ENCODE measurements at places on chromosomes 5 and 9.

DNA sequence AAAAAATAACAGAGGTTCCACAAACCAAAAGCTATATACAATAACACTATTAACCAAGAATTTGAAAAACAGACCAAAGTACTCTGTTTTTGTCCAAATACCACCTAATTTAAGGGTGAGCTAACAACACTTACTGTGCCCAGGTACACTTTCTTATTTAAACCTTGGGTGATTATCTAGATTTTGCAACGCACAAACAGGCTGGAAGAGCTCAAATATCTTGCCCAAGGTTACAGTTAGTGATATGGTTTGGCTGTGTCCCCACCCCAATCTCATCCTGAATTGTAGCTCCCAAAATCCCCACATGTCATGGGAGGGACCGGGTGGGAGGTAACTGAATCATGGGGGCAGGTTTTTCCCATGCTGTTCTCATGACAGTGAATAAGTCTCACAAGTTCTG, 58.9 kb downstream of the CDK5RAP2 start:
- peak; percentile 33 for DNase-seq

DNA sequence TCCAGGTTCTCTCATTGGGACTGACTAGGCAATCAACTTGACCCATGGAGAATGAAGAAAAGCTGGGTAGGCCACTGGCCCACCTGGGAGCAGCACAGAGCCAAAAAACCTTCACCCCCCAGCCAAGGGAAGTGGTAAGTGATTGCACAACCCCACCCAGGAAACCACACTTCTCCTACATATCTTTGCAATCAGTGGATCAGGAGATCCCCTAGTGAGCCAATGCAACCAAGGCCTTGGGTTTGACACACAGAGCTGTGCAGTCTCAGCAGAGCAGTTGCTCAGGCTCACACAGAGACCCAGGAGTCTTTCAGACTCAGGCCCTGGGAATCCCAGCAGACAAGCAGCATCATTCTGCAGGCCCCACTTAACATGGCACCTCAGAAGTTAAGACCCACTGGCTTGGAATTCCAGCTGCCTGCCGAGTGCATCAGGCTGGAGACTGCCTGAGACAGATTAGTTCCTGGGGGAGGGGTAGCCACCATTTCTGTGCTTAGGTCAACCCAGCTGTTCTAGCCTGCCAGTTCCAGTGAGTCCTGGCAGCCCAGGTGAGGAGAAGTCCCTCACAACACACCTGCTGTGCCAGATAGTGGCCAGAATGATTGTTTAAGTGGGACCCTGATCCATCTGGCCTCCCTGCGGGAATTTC, 136.4 kb downstream of the SAXO1 start:
- no peak for DNase-seq

- DNase-seq = no peak
Measured at GRCh38 chr9:85225180-85225579, 516.6 kb downstream of the AGTPBP1 start.

- DNase-seq = no peak
Measured at GRCh38 chr9:130833031-130833990, 1.7 kb upstream of the ABL1 start.

DNA sequence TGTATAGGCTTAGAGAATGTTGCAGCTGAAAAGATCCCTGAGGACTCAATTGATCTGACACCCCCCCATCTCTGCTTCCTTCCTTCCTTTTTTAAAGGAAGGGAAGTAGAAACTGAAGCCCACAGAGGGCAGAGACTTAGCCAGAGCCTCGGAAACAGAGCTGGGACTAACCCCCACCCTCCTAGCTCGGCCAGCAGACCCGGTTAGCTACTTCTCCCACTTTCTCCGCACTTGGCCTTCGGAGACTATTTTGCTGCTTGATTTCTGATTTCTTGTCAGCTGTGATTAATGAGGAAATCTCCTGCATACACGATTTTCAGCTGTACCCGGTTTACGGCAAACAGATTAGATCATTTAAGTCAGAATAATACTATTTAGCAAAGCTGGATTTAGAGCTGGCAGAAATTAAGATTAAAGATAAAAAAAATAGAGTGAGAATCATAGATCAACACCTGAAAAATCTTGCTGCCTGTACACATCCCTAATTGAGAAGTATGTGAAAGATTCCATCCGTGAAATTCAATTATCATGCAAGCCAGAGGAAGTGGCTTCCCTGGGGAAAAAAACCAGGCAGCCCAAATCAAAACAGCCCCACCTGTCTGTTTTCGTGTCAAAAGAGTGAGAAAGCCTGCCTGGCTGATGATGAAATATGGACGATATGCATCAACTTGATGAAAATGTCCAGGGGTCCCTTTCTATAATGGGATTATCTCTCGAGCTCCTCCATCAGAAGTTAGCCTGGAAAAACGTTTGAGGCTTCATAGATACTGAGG, 159.5 kb upstream of the SHB start:
- no peak for DNase-seq

- peak; percentile 56 for DNase-seq
Measured at GRCh38 chr5:90843443-90843842, 284.8 kb downstream of the ADGRV1 start.

- DNase-seq = no peak
Measured at GRCh38 chr9:19201899-19202891, 28.3 kb upstream of the DENND4C start.

DNA sequence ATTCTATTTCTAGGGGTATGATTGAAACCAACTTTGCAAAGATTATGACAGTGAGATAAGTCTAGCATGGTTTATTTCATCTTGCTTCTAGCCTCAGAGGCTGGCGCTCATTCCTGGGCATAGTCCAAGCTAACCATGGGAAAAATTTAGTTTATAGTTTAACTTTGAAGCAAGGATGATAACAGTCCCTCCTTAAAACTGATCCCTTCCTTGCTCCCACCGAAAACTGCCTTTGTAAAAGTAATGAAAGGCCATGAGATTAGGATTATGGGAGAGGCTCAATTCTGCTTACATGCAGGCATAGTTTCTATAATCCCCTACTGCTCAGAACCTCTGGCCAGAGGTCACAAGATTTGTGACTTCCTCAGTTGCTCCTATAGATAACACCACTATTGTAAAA, 75.7 kb downstream of the TARS1 start:
- DNase-seq = no peak

GRCh38 chr9:93567271-93567959, 9.0 kb upstream of the PHF2 start:
- DNase-seq = no peak

DNA sequence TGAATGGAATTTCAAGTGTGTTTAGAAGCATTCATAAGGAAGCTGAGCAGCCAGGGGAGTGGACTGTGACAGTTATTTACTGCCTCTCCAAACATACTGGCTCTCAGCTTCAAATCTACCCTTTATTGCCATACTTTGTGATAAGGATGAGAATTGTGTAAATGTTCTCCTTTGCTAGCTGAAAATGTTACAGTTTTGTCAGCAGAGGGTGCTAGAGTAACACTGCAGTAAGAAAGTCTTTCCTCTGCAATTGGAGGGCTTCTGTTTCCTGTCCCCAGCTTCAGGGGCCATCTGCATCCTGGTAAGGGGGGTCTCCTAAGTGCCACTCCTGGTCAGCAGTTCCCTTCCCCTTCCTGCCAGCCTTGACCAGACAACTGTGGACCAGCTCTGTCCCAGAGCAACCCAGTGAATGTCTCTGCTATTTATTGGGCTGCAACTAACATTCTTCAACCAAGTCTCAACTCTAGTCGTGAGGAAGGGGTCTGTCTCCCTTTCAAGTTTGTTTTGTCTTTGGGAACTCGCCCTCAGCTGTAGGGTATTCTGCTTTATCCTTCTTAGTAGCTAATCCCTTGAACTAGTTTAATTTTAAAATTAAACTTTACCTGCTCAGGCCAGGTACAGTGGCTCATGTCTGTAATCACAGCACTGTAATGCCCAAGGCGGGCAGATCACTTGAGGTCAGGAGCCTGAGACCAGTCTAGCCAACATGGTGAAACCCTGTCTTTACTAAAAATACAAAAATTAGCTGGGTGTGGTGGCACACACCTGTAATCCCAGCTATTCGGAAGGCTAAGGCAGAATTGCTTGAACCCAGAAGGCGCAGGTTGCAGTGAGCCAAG, 45.3 kb downstream of the RAPGEF6 start:
- peak; percentile 31 for DNase-seq

DNA sequence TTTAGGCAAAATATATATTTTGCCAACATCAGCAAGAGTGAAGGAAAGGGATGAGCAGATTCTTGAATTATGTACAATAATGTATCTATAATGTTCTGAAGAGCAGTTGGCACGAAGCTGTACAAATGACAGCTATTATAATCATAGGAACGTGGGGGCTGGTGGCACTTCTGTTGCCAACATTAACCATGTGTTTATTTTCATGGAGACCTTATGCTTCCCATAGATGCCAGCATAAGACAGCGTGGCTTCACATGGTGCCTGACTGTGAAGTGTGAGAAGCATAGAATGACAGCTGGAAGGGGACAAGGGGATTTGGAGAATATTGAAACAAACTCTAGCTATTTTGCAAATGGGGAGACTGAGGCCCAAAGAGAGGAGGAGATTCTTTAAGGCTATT, 52.6 kb upstream of the ATP10B start:
- DNase-seq = no peak

- no peak for DNase-seq
Measured at GRCh38 chr9:37676411-37676830, 25.7 kb downstream of the FRMPD1 start.

Data from suppressor macrophage treated with lipopolysaccharide for 1 hour (primary cell).